Cerebellum (tissue), 4 donors: ENCODE measurements at places on chromosomes 12 and 14. TPM values are rescaled to one million over a fixed set of nuclear protein-coding genes. Genes with fewer than 3 reads are reported as not detected.

The CMKLR1 gene
- 1.6 TPM for total RNA-seq

DNA sequence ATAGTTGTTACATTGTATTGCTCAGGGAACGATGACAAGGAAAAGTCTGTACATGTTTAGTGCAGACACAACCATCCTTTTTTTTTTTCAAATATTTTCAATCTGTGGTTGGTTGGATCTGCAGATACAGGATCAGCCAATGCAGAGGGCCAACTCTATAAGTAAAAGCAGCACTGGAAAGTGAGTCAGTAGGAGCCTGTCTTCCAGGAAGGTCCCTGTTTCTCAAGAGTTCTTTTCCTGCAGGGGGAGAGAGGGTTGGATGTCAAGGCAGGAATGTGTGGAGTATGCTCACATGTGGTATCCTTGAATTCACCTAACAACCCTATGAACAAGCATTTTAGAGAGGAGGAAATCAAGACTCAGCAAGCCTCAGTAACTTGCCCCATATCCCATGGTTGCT lies 409.1 kb downstream of the NPAS3 start:
- no peak for DNase-seq

The GPR65 gene
- total RNA-seq: 0.18 TPM

The FZD10 gene
- 14.1 TPM for total RNA-seq

The MIP gene
- not detected for total RNA-seq

DNA sequence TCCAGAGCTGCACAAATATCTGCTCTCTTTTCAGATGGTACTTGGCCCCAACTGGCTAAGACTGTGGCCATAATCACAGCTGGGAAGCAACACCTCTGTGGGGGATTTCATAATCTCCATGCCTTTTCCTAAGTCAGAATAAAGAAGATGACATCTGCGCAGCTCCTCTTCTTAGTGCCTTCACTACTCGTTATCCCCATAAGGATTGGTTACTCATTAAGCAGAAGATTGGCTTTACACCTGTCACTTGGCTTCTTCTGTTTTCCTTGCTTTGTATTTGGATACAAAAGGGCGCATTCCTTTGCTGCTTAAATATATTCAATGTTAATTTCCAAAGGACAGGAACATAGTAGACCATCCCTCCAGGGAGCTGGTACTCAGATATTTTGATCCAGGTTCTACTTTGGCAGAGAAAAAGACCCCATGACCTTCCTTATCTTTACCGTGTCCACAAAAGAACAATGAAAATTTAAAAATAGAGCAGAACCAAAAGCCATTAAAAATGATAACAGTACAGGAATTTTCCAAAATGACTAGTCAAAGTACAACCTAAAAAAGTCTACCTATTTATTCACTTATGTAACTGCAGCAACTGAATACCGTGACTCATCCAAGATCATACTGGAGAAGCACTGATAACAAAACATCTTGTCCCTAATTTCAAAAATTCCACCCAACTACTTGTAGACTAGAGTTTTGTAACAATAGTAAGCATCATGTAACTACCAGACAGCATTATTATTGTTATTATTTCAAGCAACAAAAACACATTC lies 352.3 kb upstream of the TMPO start:
- DNase-seq: no peak

GRCh38 chr12:97048421-97049035 lies 141.5 kb downstream of the NEDD1 start:
- DNase-seq: no peak

DNA sequence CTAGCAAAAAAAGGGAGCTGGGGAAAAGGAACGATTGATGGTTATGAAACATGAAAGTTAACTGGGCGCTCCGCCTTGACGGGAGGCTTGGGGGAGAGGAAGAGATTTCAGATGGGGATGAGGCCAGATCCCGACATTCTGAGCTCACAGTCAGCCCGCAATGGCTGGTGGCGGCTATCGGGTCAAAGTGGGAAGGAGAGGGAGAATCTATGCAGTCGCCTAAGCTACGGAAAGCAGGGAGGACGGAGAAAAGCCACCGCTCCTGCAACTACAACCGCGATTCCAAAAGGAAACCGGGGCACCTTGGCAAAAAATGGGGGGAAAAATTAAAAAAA lies 502 bp downstream of the MPHOSPH9 start:
- no peak for DNase-seq

DNA sequence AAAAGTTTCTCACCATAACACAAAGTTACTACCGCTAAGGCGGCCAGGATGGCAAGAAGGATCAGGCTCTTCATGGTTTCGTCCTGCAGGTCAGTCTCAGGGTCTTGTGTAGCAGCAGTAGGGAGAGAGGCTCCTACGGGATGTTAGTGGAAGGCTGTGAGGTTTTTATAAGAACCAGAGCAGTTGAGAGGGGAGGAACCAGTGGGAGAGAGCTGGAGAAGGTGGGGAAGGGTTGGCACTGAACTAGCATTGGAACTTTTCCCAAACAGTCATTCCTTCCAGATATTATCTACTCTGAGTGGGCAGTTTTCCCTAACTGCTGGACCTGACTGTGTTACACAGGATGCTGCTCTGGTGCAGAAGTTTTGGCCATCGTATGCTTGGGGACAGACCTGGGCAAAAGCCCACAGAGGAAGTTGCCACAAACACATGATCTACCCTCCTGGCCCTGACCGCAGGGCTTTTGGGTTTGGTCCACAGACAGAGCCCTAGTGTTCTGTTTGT lies at the start of gene MGP:
TSS of gene MGP (minus strand) at position 137 of the 504 bp plus-strand sequence. CDS start at position 74, 63 bp downstream.
- DNase-seq: no peak

- DNase-seq: no peak
Measured at GRCh38 chr14:35159742-35160409, 37.5 kb downstream of the PRORP start.

- DNase-seq: no peak
Measured at GRCh38 chr12:66724616-66725015, 45.7 kb upstream of the GRIP1 start.

GRCh38 chr14:89425931-89426330 lies 8.9 kb upstream of the FOXN3 start:
- no peak for DNase-seq

- no peak for DNase-seq
Measured at GRCh38 chr12:25328072-25328712, 77.5 kb upstream of the KRAS start.

DNA sequence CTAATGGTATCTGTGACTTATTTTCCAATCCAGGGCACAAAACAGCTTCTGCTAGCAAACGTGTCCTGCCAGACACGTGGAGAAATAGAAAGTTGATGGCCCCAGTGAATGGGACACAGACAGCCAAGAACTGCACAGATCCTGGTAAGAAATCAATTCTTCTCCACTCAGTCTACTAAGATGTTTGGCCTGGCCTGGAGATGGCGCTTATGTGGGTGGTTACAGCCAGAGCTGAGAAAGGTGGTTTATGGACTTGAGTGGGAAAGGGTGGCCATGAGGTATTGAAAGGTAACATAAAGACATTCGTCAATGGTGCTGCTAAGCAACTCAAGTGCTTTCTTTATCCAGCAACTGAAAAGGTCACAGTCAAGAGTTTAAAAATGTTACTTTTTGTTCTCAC lies 2.9 kb downstream of the SLC24A4 start:
- no peak for DNase-seq

- DNase-seq: no peak
Measured at GRCh38 chr14:47235619-47236018, 439.8 kb downstream of the MDGA2 start.

GRCh38 chr12:126704609-126705008 lies 1562.4 kb upstream of the TMEM132C start:
- DNase-seq: no peak
